ENCODE measurements at places on chromosomes 5 and 9.

DNA sequence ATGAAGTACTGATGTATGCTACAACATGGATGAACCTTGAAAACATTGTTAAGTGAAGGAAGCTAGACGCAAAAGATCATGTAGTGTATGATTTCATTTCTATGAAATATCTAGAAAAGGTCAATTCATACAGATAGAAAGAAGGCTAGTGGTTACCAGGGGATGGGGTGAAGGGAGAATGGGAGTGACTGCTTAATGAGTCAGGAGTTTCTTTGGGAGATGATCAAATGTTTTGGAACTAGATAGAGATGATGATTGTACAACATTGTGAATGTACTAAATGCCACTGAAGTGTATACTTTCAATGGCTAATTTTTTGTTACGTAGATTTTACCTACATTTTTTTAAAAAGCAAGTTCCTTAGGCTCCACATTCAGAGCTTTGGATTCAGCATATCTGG is 14.9 kb upstream of the DELE1 start:
- DNase-seq, result no peak

GRCh38 chr5:173752653-173753052 is 135.5 kb upstream of the CPEB4 start:
- no peak for DNase-seq

- DNase-seq, result no peak
These were observed 89.5 kb downstream of the TSSK1B start for GRCh38 chr5:113344973-113345940.

DNA sequence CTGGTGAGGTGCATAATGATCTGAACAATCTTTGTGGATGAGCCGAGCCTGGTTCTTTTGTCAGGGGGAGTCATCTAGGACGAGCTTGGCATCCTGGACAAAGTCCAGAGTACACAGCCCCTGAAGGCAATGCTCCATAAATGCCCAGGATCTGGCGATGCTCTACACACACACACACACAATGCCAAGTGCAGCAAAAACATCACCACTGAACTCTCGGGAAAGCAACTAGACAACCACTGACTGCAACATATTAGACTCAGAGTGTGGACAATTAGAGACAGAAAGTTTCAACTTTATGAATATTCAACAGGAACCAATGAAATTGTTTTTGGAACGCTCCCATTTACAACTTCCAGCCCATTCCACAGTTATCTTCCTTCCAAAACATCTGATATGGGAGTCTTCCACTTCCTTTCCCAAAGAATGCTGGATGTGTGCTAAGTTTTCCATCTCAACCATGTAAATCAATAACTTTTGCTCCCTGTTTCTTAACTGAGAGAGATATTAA is 227.6 kb upstream of the ANKRD55 start:
- no peak for DNase-seq

- DNase-seq, result no peak
These were observed 3.0 kb upstream of the UBE2R2 start for GRCh38 chr9:33813712-33814641.

- DNase-seq, result no peak
These were observed 58.6 kb downstream of the WDR70 start for GRCh38 chr5:37437711-37438110.

DNA sequence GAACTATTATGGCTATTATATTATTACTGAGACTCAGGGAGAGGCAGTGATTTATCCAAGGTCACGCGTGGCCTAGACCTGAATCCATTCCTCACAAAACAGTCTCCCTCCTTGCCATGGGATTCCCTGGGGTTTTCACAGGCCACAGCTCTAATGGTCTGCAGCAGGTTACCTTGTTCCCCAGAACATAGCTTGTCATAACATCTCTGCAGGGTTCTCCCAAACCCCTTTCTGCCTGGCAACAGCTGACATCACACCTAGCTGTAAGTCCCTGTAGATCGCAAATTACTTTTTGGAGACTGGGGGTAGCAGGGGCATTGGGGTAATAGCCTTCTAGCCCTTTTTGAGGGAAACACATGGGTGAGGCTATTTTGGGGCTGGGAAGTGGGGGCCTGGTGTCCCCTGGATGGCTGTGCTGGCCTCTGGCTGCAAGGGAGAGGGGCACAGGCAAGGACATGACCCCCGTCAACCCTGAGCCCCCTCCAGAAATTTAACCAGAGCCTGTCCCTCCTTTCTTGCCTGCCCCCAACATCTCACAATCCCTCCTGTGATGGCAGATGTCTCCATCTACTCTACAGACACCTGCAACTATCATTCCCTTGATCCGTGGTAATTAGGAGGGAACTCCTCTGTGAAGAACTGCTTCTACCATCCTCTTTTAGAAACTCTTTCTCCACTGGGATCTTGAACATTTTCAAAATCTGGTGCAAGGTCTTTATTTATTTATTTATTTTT is 1.3 kb downstream of the CD74 start:
- no peak for DNase-seq

- no peak for DNase-seq
These were observed 217.6 kb downstream of the TMEM167A start for GRCh38 chr5:82859451-82860140.

DNA sequence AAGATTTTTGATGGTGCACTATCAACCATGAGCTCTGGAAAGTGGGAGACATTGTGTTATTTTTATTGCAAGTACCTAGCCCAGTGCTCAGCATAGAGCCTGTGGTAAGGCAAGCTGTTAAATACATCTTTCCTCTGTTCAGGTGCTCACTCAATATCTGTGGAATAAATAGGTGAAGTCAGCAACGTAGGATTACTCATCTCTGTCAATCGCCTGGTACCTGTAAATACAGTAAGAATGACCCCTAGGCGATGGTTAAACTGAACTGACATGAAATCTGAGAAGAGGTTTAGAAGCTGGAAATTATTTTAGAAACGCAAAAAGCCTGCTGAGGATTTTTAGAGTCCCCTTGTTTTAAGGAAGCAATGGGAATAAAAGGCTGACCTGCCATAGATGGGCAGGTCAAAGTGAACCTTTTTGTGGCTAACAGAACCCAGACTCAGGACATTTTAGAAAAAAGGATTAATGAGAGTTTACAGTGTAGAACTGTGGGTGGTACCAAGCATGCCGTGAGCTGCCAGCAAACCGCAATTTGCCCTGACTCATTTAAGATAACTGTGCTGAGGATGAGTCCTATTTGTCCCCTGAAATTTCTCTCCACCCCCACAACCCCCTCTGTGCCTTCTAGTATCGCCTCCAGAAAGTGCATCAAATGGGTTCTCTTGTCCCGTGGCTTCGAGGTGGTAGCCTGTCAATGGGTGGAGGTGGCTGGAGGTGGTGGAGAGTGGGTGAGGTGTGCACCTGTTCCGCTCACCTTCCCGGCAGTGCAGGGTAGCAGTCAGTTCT is 375.1 kb downstream of the MED10 start:
- no peak for DNase-seq

DNA sequence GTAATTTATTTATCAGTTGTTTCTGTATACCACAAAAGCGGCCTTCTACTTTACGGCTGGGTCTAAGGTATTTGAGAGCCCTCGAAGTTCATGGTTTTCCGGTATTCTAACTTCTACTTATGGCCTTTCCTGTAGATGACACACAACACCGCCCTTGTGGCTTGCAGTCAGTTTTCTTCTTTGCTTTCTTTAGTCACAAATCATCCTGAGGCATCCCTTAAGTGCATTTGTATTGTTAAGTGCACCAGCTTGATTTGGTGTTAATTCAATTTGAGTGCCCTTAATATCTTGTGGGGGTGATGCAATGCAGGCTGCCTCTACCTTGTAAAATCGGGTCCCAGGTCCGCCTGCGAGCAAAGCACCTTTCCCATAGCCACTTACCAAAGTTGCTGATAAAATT is 511.9 kb downstream of the CCDC171 start:
- no peak for DNase-seq

DNA sequence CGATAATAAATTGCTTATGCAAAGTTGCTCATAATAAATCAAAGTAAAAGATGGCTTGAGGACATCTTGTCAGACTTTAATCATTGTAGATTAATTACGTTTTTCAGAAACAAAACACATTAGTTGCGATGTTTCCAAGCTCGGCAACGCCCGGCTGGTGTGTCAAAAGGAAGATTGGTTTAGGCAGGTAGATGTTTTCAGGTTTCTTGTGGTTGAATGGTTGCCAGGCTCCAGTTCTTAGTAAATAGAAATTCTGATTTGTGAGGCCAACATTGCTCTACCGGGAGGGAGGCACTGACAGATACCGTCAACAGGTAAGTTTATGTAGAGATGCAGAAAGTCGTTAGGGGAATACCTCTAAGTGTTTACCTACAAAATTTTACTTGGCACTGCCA is 280.3 kb downstream of the NPR3 start:
- no peak for DNase-seq

- DNase-seq, result no peak
These were observed 357.8 kb upstream of the RGMB start for GRCh38 chr5:98415663-98416062.

- no peak for DNase-seq
These were observed 49.4 kb upstream of the COL5A1 start for GRCh38 chr9:134592018-134592818.

DNA sequence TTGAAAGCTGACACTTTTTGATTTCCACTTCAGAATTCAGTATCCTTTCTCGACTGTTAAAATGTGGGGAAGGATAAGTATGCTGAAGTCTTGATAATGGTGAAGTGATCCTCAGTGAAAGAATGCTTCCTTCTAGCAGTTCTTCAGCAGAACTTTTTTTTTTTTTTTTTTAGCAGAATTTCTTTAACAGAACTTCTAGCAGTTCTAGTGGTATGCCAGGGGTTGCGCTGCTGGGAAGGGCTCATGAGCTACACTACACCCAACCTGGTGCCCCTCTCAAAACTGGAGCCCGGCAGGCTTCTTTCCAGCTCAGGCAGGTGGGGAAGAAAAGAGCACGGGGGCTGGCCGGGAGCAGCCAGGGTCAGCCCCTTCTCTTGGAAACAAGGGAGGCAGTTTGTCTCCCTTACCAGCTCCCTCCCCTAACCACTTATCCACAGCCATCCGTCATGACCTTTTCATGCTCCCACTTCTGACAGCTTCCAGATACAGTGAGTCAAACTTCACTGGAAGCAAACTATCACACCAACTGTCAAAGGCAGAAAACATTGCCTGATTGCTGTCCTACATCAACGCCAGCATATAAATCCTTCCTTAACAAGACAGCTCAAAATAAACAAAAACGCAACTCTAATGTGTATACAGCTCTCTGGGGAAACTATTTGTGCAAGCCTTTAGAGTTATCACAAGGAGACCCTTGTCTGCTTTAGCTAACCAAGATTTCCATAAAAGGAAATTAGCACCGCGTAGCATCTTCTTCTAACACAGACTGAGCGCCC is 211.5 kb downstream of the GAPVD1 start:
- DNase-seq, result no peak

DNA sequence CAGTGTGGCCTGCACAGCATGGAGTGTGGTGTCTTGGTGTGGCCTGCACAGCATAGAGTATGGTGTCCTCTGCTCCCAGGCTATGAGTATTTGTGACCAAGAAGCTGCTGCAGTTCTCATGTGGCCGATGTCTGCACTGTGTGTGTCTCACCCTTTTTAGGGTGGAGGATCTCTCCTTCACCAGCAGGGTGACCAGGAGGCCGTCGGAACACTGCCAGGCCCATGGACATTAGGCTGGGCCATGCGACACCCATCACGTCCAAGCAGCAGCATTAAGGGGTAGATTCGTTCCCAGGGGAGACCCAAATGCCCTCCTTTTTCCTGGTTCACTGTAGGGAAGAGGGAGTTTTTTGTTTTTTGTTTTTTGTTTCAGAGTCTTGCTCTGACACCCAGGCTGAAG is 115.3 kb upstream of the SPIN1 start:
- no peak for DNase-seq

GRCh38 chr9:115146581-115147021 is 28.6 kb upstream of the TNC start:
- no peak for DNase-seq

GRCh38 chr9:123583646-123584045 is 227.6 kb downstream of the CRB2 start:
- DNase-seq, result no peak

GRCh38 chr5:1594357-1595106 is 70.8 kb upstream of the LPCAT1 start:
- DNase-seq, result peak; percentile 27

- DNase-seq, result no peak
These were observed 22.6 kb upstream of the ORM1 start for GRCh38 chr9:114300153-114300845.

DNA sequence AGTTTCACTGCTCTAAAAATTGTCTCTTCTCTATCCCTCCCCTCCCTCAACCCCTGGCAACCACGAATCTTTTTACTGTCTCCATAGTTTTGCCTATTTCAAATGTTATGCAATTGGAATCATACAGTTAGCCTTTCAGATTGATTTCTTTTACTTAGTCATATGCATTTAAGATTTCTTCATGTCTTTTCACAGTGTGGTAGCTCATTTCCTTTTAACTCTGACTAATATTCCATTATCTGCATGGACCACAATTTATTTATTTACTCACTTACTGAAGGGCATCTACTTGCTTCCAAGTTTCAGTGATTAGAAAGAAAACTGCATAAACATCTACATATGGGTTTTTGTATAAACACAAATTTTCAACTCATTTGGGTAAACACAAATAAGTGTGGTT is 372.3 kb downstream of the CDH18 start:
- DNase-seq, result no peak

DNA sequence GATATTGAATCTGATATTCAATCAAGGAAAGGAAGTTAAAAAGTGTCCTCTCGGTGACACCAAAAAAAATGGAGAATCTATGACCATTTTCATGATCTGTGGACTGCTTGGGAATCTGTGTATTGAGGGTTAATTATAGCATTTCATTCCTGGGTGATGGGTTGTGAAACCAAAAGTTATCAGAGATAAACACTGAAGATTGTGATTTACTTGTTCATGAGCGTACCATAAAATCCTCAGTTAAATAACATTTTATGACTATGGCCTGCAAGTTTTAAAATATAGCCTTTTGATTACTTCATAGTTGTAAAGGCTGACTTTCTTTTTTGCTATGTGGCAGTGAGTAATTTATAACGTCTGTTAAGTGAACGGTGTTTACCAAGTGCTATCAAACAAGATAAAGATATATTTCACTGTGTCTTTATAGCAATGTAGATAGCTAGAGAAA is 267.9 kb upstream of the SEMA6A start:
- no peak for DNase-seq

DNA sequence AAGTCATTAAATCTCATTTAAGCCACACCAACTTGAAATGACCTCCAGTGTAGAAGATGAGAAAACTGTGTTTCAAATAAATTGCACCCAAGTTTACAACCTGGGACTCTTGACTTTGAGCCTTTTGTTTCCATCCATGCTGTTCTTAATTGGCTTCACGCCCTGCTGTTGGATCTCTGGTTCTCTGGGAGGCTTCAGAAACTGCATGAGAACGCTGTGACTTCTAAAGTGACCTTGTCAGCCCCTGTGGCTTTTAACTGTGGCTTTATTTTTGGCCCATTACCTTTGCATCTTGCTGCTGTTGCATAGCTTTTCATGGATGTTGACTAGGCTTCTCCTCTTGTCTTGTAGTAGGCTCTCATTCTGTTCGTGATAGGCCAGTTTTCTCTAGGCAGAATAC is 29.3 kb downstream of the TNFAIP8 start:
- DNase-seq, result no peak

DNA sequence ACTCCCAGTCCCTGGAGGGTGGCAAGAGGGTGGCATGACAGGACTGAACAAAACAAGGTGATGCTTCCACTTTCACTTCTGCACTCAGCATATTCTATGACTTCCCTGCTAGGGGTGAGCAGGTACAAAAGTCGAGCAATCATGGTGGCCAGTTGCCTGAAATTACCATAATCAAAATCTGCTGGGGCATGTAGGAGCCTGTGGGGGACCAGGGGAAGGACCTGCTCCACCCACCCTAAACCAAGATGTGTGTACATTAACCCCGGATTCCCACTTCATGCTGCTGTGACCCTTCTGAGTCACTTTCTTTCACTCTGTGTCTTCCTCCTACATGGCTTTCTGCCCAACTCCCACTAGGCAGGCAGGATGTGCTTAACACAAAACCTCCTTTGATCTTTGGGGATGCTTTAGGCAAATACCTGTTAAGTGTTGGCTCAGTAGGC is 73.3 kb upstream of the PHF24 start:
- no peak for DNase-seq

Measured in NCI-H524 treated with DMSO at 0.1 percent for 48 hours (cell line).